Fibroblast of skin of left biceps (primary cell): ENCODE measurements at places on chromosomes 11 and 22.

GRCh38 chr11:43580735-43581369 lies 99.7 kb upstream of the HSD17B12 start:
- no peak for DNase-seq

DNA sequence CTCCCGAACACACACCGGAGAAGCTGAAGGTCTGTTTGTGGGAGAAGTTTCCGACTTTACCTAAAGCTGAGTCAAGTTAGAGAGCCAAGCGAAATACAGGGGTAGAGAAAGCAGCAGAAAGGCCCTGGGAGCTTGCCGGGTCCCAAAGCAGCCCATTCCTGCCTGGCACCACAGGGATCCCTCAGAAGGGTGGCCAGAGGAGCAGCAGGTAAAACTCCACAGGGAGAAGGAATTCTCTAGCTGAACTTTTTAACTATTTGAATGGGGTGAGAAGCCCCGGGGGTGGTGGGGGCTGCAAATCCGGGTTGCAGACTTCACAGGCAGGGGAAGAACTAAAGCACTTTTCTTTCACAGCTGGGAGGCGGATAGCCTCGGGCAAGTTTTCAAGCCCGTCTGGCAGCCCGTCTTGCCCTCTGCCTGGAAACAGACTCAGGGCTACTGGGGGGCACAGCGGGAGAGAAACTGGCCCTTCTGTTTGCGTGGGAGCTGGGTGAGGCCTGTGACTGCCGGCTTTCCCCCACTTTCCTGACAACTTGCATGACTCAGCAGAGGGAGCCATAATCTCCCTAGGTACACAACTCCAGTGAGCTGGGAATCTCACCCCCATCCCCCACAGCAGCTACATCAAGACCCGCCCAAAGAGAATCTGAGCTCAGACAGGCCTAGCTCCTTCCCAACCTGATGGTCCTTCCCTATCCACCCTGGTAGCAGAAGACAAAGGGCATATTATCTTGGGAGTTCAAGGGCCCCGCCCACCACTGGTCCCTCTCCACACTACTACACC lies 311.0 kb downstream of the SBF2 start:
- DNase-seq = no peak

GRCh38 chr11:113685654-113686359 lies 20.3 kb downstream of the TMPRSS5 start:
- no peak for DNase-seq

GRCh38 chr11:561148-562003 lies 606 bp downstream of the RASSF7 start:
- no peak for DNase-seq

DNA sequence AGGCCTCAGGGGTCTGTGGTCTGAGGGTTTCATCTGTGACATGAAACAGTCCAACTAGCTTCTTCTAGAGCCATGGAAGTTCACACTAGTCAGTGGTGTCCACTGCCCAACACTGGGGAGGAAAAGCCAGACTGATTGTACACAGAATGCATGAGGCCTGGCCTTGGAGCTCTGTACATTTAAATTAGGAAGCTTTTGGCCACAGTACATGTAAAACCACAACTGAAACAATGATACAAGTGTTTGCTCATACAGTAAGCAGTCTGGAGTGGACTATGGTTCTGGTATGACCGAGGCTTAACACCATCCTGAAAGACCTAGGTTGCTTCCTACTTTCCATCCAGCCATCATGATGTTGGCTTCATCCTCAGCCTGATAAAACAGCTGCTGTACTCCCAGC lies 73.8 kb upstream of the SESN3 start:
- DNase-seq = no peak

- DNase-seq = peak; percentile 26
Observed at GRCh38 chr11:33065445-33066178, 26.2 kb downstream of the TCP11L1 start.

DNA sequence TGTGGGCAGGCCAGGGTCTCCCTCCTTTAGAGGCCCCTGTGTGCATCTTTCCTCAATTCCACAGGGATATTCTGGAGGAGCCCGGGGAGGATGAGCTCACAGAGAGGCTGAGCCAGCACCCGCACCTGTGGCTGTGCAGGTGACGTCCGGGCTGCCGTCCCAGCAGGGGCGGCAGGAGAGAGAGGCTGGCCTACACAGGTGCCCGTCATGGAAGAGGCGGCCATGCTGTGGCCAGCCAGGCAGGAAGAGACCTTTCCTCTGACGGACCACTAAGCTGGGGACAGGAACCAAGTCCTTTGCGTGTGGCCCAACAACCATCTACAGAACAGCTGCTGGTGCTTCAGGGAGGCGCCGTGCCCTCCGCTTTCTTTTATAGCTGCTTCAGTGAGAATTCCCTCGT lies 39.1 kb downstream of the TPCN2 start:
- no peak for DNase-seq

DNA sequence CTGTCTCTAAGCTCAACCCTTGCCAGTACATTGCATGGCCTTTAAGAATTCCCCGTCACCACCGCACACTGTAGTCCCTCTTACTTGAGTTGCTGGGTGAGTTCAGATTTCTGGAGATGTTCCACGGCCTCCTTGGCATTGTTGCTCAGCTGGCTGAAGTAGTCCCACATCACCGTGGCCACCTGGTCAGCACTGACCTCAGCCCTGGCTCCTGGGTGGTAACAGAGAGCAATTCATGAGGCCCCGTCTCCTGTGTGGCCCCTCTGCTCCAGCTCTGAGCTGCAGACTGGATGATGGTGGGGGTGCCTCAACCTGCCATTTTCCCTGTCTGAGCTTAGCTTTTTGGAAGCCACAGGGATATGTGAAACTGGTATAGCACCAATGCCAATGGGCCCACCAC lies 529 bp downstream of the APOA4 start:
- no peak for DNase-seq

DNA sequence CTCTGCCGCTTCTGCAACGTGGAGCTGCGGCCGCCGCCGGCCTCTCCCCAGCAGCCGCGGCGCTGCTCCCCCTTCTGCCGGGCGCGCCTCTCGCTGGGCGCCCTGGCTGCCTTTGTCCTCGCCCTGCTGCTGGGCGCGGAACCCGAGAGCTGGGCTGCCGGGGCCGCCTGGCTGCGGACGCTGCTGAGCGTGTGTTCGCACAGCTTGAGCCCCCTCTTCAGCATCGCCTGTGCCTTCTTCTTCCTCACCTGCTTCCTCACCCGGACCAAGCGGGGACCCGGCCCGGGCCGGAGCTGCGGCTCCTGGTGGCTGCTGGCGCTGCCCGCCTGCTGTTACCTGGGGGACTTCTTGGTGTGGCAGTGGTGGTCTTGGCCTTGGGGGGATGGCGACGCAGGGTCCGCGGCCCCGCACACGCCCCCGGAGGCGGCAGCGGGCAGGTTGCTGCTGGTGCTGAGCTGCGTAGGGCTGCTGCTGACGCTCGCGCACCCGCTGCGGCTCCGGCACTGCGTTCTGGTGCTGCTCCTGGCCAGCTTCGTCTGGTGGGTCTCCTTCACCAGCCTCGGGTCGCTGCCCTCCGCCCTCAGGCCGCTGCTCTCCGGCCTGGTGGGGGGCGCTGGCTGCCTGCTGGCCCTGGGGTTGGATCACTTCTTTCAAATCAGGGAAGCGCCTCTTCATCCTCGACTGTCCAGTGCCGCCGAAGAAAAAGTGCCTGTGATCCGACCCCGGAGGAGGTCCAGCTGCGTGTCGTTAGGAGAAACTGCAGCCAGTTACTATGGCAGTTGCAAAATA lies 816 bp downstream of the PDE3B start:
- no peak for DNase-seq

DNA sequence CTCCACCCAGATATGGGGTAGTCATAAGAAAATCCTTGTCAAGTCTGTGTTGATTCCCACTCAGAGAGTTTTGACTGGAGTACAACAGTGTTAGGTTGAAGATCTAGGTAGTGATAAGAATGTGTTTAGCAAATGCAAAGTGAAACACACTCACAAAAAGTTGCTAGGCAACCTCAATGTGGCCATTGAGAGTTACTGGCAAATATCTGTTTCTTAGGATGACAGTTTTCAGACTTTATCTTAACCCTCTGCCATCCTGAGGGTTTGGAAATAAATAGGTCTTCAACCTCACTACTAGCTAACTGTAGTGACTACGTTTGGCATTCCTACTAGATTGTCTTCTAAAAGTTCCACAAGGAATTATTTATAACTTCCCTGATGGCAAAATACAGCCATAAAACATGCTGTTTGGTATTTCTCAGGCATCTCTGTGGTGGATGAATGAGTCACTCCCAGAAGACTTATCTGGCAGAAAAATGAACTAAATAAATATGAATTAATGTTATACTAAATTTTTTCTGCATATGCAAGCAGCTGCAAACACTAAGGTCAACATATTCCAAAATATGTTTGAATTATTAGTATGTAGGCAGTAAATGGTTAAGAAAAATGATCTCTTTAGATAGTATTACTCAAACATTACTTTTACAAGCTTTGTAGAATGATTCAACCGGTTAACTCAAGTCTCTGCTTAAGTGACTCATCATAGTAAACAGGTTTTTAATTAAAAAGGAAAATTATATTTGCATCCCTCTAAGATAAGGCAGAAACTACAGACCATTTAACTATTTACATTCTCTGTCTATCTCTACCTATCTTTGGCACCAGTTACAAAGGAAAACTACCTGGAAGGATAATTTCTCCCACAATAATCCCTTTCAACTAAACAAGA lies 17.1 kb upstream of the SYTL2 start:
- DNase-seq = peak; percentile 95

- no peak for DNase-seq
Observed at GRCh38 chr22:31367426-31367825, 21.3 kb upstream of the PATZ1 start.

GRCh38 chr11:90851196-90851595 lies 628.3 kb upstream of the CHORDC1 start:
- DNase-seq = no peak

DNA sequence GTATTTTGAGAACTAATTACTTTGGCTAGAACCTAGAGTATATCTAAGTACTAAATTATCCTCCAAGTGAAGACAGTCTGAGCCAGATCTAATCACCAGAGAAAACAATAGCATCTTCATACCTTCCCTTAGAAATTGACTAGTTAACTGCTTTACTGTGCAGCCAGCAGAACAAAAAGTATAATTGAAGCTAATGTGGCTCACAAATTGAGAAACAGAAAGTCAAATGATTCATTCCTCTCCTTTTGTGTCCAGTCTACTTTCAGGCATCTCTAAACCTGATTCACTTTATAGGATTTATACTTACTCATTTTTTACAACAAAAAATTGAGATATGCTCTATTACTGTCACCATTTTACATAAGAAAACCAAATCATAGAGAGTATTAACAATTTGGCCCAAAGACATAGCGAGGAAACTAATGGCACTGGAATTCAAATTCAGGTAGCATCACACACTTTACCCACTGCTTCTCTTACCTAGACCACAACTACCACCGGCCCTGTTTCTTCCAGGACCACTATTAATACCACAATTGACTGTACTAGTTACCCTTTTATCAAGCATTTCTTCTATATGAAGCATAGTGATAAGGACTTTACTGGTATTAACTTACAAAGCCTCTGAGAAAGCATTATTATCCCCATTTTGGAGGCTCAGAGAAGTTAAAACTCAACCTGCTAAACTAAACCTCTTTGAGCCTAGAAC lies 1402.6 kb upstream of the TENM4 start:
- DNase-seq = no peak

DNA sequence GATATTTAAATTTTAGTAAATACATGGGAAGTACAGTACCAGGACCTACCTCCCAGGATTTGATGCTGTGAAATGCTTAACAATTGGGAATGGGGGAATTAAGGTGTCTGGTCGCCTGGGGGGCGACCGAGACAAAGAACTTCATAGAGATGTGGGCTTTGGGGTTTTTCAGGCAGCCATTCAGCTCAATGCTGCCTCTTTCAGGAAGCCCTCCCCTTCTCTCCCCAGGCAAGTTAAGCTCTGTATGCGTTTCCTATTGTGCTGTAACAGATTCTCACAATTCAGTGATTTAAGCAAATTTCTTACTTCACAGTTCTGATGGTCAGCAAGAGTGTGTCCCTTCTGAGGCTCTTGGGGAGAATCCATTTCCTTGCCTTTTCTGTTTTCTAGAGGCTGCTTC lies 53.8 kb downstream of the KIAA1671 start:
- DNase-seq = no peak

DNA sequence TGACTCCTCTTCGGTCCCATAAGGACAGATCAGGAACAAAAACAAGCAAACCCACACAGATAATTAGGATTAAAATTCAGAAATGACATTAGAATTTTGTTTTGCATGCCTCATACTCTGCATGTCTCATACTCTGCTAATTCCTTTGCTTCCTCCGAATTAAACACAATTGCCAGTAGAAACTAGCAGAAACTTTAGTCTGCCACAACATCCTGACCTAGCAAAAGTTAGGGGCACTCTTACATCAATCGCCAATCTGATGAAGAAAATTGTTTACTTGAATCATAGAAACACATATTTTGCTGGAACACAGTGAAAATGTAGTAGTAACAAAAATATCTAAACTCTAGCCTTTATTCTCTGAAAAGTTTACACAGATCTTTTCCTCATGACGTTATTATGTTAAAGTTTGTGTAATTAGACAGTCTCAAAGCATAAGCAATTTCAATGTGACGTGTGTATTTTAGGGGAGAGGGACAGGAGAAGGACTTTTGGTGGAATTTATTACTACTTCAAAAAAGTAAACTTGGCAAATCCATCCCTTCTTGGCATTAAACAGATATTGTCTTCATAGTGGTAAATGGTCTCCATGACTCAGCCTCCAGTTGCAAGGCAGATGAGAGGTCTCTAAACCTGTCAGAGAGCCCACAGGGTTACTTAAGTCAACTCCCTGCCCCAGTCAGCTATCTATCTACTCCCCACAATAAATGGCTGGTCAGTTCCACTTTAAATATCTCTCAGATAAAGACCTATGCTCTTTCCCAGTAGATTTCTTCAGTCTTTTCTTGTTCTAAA lies 249.8 kb upstream of the UBASH3B start:
- no peak for DNase-seq

DNA sequence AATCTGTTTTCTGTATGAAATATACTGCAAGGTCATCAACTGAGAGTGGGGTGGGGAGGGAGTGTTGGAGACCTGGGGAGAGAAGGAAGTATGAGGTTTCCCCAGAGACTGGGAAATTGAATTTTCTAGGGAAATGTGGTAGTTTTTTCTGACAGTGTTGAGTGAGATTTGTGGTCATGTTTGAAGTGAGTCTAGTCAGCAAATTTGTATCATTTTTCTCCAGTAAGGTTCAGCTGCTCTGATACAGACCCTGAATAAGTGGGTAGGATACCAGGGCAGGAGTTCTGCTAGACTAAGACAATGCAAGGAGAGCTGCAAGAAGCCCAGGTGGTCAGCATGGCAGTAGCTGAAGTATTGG lies 112.0 kb downstream of the PKNOX2 start:
- DNase-seq = no peak

DNA sequence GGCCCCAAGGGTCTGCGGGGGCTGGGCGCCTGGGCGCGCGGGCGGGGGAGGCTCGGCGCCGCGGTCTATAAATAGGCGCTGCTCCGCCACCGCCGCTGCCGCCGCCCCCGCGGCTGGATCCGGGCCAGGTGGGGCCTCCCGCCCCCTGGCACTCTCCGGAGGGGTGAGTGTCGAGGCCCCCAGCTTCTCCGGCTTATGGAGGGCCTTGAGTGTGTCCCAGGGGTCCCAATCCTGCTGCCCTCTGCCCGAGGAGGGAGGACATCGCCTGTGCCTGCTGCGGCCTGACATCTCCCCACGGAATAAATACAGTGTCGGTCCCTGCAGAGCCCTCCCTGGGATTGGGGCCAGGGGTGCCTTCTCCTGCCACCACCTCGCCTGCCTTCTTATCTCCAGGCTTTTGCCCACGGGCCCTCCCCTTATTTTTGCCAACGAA lies 4.3 kb upstream of the GP1BB start:
- DNase-seq = no peak

- no peak for DNase-seq
Observed at GRCh38 chr11:45538939-45539338, 126.5 kb downstream of the CHST1 start.

- no peak for DNase-seq
Observed at GRCh38 chr11:88831303-88831890, 234.4 kb downstream of the GRM5 start.
